ENCODE measurements at places on chromosomes 2 and 18. TPM values are rescaled to one million over a fixed set of nuclear protein-coding genes. Genes with fewer than 3 reads are reported as not detected.

The HOXD1 gene
- total RNA-seq = not detected

- peaks cover 36% of the 10 kb centered on the region for H3K36me3 ChIP-seq
- peaks cover 43% of the 10 kb centered on the region for H3K4me1 ChIP-seq
- peak overlapping the region; percentile 92 for H3K4me3 ChIP-seq
- peaks cover 3% of the 10 kb centered on the region for H3K27me3 ChIP-seq
- H3K27ac ChIP-seq = peak overlapping the region; percentile 92
These were observed 1.3 kb downstream of the CDCA7 start for GRCh38 chr2:173355866-173356508.

The CXCR2 gene
- total RNA-seq = 0.19 TPM

- H3K4me3 ChIP-seq = no peak overlapping the region
- H3K27ac ChIP-seq = no peak overlapping the region
- no peak for DNase-seq
These were observed 19.3 kb downstream of the CHCHD5 start for GRCh38 chr2:112603731-112604130.

The IL1B gene
- total RNA-seq = 0.33 TPM

DNA sequence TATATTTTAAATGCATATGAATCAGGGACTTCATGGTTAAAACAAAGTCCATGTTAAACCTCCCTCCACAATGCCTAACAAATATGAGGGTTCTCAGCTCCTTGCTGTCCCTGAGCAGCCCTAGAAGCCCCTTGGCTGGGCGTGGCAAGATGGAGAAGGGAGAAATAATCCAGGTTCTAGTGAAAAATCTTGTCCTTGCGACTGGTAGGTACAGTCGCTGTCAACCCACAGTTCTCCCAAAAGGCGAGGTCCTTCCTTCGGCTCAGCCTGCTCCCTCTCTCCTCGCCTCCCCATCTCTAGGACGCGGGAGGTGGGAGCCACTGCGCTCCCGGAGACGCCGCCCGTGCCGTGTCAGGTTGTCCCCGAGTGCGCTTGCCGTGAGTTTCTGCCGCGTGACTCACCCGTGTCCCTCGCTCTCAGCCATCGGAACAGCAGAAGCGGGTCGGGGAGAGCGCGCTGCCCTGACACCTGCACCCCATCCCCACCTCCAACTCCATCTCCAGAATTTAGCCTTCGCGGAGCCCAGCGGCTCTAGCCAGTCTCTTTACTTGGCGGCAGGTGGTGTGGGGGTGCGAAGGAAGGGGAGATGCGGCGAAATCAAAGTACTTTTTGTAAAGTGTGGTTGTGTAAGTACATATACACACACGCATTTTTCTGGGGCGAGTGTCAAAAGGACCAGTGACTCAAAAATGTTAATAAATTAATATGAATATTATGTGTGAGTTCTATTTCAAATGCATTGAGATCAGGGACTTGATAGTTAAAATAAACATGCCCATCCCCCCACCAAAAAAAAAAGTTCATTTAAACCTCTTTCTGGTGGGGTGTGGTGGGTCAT, 65.1 kb upstream of the TMEM17 start:
- no peak for DNase-seq
- no peaks in the 10 kb centered on the region for H3K36me3 ChIP-seq
- H3K27ac ChIP-seq = no peak overlapping the region
- peaks cover 39% of the 10 kb centered on the region for H3K27me3 ChIP-seq
- no peak overlapping the region for H3K4me3 ChIP-seq

DNA sequence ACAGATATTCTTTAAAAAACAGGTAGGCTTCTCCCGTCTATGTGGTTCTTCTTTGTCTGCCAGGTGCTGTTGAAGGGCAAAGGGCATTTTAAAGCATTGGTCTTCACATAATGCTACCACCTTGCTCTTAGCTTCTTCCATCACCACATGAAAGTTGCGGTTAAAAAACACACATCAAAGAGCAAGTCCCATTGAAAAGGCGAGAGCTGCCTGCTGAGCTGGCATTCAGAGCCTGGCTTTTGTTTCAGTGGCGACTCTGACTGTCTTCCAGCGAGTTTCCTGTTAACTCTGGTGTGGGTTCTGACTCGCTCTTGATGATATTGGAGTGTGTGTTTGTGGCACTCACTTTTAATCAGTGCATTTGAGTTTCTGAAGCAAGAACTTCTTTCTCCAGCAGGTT, 624.9 kb upstream of the FANCL start:
- peaks cover 5% of the 10 kb centered on the region for H3K4me1 ChIP-seq
- peak; percentile 52 for DNase-seq
- no peak overlapping the region for H3K27ac ChIP-seq
- no peaks in the 10 kb centered on the region for H3K27me3 ChIP-seq

- DNase-seq = no peak
- H3K27ac ChIP-seq = no peak overlapping the region
- H3K4me1 ChIP-seq = no peaks in the 10 kb centered on the region
- no peaks in the 10 kb centered on the region for H3K36me3 ChIP-seq
These were observed 295.6 kb downstream of the KIAA1328 start for GRCh38 chr18:37124516-37124915.
